ENCODE measurements at places on chromosomes 5 and 9.
A peak's percentile ranks its signal among the peaks of the same experiment; 100 is the strongest.

- DNase-seq = no peak
Measured at GRCh38 chr5:96634881-96635280, 27.3 kb upstream of the CAST start.

DNA sequence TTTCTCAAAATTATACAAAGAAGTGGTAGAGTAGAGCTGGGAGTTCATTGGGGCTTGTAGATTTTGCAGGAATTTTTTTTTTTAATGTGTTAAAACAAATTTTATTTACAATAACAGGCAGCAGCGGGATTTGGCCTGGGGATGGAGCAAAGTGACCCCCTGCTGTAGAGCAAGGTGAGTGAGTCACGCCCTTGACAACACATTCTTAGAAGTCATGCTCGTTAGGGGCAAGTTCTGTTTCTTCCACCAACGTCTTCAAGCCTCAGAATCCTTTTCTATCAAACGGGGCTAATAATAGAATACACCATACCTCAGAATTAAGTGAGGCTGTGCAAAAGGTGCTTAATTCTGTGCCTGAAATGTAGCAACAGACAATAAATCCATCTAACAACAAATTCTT lies 1.1 kb upstream of the ANKDD1B start:
- DNase-seq = no peak

GRCh38 chr5:101260857-101261256 lies 357.8 kb upstream of the ST8SIA4 start:
- DNase-seq = no peak

GRCh38 chr9:101114317-101114716 lies 85.8 kb downstream of the PLPPR1 start:
- no peak for DNase-seq

GRCh38 chr9:101477736-101478135 lies 42.2 kb upstream of the ALDOB start:
- no peak for DNase-seq

DNA sequence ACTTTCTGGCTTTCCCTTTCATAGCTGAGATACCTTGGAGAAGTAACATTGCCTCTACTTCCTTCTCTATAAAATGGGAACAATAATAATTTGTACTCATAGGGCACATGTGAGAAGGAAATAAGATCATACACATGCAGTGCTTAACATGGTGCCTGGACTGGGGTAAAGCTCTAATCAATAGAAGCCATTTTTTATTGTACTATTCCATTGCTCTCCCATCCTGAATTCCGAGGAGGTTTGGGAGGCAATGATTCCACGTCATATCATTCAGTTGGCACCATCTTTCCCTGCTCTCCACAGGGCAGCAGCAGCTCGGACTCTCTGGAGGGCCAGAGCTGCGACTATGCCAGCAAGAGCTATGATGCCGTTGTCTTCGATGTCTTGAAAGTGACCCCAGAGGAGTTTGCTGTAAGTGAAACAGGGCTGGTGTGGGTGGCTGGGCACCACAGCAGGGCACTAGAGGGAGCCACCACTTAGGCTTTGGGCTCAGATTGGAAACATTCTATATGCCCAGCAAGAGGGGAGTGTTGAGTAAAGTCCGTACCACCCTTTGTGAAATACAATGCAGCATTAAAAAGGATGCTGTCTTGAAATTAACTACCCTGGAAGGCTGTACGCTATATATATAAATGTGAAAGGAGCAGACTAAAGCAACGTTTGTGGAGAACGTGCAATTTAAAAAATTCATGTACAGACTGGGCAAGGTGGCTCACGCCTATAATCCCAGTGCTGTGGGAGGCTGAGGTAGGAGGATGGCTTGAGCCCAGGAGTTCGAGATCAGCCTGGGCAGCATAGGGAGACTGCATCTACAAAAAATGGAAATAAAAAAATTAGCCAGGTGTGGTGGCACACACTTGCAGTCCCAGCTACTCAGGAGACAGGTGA lies 51.2 kb downstream of the RALGPS1 start:
- peak; percentile 48 for DNase-seq

DNA sequence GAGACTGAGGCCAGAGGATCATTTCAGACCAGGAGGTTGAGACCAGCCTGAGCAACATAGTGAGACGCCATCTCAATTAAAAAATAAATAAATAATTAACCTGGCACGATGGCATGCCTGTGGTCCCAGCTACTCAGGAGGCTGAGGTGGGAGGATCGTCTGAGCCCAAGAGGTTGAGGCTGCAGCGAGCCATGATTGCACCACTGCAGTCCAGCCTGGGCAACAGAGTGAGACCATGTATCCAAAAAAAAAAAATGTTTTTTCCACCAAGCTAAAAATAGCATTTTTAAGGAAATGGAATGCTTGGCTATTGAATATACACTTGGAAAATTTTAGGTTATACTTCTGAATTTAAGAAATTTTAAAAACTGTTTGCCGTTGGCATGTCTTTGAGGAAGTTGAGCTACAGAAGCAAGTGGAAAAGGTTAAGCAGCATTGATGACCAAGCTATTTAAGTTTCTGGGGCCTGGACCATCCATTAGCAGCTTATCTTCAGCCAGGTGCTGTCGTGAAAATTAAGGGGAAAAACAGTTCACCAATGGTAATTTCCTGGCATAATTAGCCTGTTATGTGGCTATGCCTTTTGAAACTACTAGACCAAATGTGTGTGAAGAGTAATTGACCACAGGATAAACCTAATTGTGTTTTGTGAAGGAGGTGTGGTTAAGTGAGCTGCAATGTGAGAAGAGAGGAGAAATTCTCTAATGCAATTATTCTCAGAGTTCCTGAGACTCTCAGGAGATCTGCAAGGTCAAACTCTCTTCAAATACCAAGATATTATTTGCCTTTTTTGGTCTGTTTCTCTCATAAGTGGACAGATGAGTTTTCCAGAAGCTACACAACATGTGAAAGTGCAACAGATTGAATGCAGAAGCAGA lies 21.0 kb downstream of the F2R start:
- DNase-seq = no peak

DNA sequence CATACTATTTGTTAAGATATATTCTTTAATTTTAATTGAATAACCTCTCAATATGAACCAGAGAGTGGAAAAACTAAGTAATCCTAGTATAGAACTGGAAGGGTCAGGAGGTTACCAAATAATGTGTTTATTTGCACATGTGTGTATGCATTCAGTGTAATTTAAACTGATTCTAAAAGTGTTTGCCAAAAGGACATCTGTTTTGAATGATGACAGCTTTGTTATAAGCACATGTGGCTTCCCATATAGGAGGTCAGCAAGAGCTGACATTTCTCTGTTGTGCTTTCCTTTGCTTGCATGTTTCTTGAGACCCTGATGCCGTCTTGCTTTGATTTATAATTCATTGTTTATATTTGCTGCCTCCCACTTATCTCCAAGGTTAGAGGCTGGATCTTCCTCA lies 383.4 kb downstream of the BRINP1 start:
- DNase-seq = no peak
